ENCODE measurements at places on chromosomes 6 and 20. TPM values are rescaled to one million over a fixed set of nuclear protein-coding genes. Genes with fewer than 3 reads are reported as not detected.

PCED1A gene
- total RNA-seq = 15.3 TPM

BEND6 gene
- 0.27 TPM for total RNA-seq

DLL1 gene
- 49.0 TPM for total RNA-seq

GRCh38 chr6:162442687-162443086 is 284.9 kb downstream of the PRKN start:
- no peak for DNase-seq

- no peak for DNase-seq
These were observed 347.9 kb upstream of the SPTLC3 start for GRCh38 chr20:12660918-12661317.

DNA sequence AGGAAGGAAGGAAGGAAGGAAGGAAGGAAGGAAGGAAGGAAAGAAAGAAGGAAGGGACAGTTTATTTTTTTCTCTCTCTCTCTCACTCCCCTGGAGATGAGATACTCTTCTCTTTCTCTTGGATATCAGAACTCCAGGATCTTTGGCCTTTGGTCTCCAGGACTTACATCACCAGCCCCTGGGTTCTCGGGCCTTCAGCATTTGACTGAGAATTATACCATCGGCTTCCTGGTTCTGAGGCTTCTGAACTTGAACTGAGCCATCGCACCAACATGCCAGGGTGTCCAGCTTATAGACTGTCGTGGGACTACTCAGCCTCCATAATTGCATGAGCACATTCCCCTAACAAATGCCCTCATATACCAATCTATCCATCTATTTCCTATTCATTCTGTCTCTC is 69.4 kb upstream of the NRSN1 start:
- no peak for DNase-seq

DNA sequence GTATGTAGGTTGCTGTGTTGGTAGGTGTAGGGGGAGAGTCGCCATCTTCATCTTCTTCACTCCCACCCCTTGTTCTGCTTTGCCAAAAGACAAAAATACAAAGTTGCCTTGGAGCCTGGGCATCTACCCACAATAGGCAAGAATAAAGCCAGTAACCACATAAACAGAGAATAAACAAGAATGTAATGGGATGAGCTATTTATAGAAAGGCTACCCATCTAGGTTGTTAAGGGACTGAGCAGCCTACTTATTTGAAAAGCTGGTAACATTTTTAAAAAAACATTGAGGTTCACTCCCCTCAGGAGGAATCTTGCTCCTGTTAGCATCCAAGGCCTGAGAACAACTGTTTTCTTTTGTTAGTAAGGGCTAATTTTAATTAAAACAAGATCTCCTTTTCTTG is 301.4 kb upstream of the STXBP5 start:
- DNase-seq = no peak

DNA sequence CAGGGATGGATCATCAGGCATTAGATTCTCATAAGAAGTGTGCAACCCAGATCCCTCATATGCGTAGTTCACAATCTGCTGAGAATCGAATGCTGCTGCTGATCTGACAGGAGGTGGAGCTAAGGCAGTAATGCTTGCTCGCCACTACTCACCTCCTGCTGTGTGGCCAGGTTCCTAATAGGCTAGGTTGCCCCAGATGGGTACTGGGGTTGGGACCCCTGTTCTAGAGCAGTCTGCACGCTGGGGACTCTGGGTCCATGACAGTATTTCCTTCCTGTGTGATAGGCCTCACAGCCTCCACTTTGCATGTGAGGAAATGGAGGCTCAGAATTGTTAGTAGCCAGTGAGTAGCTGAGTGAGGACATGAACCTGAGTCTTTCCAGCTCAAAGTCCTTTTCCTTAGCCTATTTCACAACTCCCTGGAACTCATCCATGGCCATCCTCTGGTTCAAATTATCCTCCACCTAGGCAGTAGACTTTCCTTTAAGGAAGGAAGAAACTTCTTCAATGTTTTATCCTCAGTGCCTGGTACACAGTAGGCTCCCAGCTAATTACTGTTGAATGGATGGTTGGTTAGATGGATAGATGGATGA is 117.2 kb downstream of the SYCP2 start:
- no peak for DNase-seq

DNA sequence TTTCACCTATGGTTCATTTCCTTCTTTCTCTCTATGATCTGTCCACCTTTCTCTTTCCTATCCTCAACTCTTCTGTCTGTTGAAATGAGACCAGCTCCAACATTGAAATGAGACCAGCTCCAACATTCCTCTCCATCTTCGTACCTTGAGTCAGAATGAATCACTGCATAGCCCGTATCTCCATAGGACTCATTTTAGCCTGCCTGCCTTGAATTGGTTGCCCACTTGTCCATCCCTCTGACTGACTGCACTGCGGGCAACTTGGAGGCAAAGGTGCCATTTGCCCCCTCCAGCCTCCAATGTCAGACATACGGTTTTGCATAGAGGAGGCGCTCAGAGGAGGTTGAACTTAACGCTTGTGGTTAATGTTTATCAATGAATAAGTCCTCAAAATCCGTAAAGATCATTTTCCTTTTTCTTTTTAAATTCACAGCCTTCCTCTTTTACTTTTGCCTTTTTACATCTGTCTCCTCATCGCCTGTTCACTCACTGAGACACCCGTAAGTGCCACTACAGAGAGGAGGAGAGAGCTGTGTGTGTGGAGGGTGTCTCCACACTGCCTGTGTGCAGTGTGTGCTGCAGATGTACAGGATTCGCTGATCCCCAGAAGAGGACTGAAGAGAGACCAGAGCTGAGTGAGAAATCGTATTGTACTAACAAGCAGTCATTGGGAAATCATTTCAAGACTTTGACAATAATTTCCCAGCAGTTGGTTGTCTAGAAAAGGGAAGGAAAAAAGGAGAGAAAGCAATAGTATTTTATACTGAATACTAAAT is 579.6 kb upstream of the MAP3K7 start:
- DNase-seq = no peak
